ENCODE measurements at places on chromosomes 5 and 9.

DNA sequence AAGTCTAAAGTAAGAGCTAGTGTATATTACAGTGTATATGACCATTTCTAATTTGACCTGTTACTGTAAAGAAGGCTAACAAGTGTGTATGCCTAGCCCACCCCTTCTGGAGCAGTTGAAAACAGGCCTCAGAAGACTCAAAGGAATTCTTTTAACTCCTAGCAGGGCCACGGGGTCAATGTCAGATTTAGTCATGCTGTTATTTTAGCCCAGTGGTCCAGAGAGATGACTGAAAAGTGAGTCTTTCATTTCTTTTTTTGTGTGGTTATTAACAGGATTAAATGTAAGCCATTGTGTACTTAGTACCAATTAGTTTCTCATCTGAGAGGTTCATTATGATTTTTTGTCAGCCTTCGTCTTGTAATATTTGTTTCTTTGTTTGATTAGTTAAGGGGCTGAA lies 24.4 kb downstream of the ZCCHC7 start:
- no peak for DNase-seq

DNA sequence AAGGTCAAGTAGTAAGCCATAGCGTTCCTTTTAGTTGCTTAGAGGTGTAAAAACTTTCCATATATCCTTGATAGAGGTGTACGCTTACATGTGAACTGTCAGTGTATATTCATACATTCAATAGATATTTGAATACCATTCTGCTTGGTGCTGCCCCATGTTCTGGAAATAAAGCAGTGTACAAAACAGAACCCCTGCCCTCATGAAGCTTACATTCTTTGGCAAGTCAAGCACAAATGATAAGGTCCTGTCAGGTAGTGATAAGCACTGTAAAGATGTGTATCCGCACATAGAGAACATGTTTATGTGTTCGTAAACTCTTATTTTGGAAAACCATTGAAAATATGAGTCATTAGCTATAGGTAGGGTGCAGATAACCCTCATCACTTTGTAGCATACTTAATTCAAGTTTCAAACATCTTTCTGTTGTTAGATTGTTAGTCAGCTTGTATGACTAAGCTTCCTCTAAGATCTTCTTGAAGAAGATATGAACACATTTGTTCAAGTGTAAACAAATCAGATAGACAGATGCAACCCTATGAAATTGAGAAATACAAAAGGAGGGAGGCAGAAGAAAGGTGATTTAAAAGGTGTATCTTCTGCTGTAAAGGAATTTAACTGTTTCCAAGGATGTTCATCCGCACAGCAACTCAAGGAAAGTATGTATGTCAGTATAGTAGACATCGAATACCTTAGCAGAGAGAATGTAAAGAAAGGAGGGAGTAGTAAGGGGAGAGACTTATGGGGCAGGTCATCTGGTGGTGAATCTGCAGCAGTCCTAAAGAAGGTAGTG lies 1.6 kb downstream of the GTF3C4 start:
- DNase-seq, result no peak

DNA sequence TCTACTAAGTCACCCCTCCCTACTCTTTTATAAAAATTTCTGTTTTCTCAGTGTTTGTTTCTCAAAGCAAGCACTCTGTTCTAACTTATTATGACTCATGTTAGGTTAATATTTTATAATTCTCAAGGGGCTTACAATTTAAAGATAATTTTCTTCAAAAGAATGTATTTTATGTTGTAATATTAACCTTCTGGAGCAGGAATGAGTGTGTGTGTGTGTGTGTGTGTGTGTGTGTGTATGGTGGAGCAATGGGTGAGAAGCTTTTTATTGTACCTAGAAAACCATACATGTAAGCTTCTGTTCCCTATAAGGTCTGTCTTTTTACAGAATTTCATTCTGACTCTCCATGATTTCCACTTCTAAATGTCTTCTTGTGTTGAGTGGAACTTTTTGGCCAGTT lies 63.0 kb downstream of the PBX3 start:
- DNase-seq, result no peak

- DNase-seq, result no peak
These were observed 50.4 kb downstream of the PPIC start for GRCh38 chr5:122985954-122986721.

DNA sequence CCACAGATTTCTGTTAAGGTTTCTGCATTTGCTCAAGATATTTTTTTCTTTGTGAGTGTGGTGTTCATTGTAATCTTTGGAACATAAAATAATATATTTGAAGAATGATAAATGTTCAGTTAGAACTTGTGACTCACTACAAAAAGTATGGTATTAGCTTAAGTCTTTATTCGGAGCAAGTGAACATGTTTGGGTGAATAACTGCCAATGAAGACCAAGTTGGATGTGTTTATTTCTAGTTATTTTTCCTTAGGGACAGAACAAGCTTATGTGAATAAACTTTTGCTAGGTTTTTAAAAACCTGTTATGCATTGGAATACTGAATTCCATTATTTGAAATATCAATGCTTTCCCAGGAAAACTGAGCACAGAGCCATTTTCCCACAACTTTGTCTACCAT lies 418.6 kb downstream of the SLCO4C1 start:
- DNase-seq, result no peak

Data from stimulated activated CD4-positive, alpha-beta T cell treated with anti-CD3 and anti-CD28 coated beads, TNF-alpha, amount 100 ng/mL, for 4 hours (primary cell).